Activated CD4-positive, alpha-beta T cell treated with anti-CD3 and anti-CD28 coated beads, Interleukin-2, amount 10 ng/mL, durations not matched to agents 24 days and 14 days (primary cell): ENCODE measurements at places on chromosomes 7 and 10.

DNA sequence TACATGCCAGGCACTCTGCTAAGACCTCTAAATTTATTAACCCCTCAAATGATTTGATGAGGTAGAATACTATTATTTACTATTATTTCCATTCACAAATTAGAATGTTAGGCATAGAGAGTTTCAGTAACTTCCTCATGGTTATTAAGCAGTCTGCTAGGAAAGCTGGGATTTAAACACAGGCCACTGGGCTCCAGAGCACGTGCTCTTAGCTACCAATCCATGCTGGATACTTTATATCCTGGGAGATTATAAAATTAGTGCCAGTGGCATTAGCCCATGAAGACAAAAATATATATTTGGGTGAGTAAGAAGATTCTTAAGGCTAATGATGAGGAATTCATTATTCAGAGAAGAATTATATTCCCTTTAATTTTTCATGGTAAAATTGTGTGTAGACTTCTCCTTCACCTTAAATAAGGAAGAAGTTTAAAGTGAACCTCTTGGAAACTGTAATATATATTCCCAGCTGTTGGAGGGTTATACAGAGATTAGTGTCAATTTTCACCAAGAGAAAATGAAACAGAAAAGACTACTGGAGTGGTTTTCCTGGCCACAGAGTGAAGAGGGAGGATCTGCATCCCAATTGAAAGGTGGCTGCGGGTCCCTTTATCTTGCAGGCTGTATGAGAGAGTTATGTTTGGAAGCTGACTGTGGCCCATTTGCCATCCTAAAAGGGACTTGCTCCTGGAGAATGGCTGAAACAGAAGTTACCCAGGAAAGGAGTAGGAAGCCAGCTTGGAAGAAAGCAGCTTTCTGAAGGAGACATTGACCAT lies 334.3 kb upstream of the TEX47 start:
- no peak for DNase-seq

DNA sequence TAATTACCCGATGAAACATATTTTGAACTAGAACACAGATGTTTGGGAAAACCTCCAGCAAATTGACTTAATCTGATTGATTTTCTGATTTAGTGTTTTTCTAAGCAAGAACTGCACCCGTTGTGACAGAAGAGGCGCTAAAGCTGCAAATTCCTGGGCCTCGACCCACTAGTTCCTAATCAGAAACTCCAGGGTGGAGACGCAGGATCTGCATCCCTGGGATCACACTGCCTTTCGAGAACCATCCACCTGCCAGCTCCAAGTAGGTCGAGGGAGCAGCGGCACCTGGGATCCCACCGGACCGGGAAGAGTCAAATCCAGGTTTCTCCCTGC lies 136.8 kb upstream of the CDCA7L start:
- no peak for DNase-seq

- no peak for DNase-seq
Observed at GRCh38 chr7:121954803-121955202, 81.8 kb downstream of the PTPRZ1 start.

DNA sequence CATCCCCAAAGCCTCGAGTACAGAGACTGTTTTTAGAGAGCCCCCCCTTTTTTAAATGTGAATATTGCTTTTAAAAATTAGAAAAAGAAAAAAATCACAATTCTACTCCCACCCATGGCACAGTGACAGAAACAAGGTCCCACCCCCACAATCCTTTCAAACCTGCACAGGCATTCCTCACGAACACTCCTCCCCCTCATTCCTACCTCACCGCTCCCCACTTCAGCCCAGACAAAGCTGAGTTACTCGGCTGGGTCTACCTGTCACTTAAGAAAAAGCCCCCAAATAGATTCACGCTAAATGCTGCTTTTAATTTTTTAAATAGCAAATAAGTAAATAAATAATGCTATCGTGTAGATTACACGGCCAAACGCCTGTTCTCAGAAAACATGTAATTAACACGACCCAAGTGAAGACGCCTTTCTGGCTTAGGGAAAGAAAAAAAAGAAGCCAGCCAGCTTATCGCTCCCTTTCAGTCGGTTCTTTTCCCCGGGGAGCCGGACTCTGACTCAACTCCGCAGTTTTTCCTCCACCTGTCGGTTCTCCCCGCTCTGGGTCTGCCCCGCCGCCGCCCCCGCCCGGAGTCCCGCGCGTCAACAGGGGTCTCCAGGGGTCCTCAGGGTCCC lies 739 bp downstream of the MPP7 start:
- no peak for DNase-seq

GRCh38 chr10:18264466-18265050 lies 124.3 kb downstream of the CACNB2 start:
- no peak for DNase-seq

DNA sequence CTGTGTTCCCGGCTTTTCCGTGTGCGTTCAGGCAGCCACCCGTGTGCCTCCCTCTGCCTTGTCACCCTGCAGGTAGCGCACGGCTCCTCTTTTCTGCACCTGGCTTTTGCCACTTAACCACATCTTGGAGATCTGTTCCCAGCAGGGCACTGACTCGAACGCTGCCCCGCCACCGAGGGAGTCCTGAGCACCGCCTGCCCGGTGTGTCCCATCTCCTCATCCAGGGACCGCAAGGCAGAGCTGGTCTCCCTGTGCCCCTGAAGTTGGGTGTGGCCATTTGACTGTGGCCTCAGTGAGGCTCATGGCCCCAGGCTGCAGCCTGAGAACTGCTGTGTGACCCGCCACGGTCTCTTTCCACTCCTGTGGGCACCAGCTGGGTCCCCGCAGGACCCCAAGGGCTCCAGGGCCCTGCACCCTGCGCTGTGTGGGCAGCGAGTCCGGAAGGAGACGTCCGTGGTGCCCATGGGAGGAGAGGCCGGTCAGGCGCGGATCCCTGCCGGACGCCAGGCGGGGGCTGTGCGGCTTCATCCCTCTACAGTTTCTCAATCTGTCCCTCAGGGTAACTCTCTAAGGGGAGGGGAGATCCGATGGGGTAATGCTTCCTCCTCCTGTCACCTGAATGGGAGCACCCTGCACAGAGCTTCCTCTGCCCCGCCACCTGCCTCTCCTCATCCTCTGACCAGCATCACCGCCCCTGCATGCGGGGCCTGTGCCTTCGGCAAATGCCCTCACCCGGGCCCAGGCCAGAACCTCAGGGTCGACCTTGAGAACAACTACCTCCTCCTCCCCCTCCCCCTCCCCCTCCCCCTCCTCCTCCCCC lies 1.8 kb upstream of the INTS1 start:
- DNase-seq: peak; percentile 69

GRCh38 chr10:31619531-31620061 lies 300.6 kb downstream of the ZEB1 start:
- peak; percentile 41 for DNase-seq

- no peak for DNase-seq
Observed at GRCh38 chr10:1546431-1547110, 190.8 kb downstream of the ADARB2 start.

DNA sequence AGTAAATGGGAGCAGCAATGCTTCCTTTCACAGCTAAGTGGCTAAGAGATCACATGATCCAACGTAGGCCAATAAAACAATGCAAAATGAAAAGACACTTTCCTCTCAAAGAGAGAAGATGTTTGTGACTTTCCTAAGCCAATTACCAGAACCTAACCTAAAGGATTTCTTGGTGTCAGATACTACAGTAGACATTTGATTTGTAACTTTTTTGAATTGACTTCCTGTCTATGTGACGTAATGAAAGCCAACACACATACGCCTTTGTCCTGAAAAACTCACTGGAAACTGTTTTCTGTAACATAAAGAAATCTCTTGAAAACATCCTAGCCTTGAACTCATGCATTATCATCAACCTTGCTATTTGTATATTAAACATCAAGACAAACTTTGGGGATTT lies 417.1 kb downstream of the GPAM start:
- no peak for DNase-seq

DNA sequence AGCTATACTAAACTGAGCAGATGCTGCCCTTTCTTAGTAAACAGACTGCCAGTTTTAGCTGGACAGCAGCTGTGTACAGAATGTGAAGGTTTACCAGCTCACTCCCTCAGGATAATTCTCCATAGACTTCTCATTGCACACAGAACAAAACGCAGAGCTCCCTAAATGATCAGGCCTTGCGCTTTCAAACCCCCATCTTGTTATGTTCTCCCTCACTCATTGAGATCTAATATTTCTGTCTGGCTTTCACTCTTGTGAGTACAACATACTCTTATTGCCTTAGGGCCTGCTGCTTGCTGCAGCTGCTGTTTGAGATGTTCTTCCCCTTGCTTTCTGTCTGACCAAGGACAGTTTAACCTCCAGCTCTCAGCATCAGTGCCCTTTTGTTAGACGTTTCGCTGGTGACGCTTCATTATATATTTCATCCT lies 17.3 kb downstream of the VWDE start:
- DNase-seq: no peak

- no peak for DNase-seq
Observed at GRCh38 chr10:103550229-103550628, 56.7 kb downstream of the NEURL1 start.

- no peak for DNase-seq
Observed at GRCh38 chr10:30531751-30532530, 97.6 kb downstream of the LYZL2 start.

DNA sequence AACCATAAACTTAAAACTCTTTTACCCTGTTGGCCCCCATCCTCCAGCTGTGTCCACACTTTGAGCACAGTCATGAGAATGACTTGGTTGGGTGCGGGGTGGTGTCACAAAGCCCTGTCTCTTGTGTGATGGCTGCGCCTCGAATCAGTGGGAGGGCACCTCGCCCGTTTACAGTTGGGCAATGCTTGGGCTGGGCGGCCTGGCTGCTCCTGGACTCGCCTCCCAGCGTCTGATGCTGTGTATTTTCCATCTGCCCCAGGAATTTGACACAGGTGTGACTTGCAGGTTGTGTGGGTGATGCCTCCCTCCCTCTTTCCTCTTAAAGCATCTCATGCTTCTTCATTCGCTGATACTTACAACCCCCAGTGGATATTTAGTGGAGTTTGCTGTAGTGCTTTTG lies 33.7 kb downstream of the CHST12 start:
- no peak for DNase-seq

DNA sequence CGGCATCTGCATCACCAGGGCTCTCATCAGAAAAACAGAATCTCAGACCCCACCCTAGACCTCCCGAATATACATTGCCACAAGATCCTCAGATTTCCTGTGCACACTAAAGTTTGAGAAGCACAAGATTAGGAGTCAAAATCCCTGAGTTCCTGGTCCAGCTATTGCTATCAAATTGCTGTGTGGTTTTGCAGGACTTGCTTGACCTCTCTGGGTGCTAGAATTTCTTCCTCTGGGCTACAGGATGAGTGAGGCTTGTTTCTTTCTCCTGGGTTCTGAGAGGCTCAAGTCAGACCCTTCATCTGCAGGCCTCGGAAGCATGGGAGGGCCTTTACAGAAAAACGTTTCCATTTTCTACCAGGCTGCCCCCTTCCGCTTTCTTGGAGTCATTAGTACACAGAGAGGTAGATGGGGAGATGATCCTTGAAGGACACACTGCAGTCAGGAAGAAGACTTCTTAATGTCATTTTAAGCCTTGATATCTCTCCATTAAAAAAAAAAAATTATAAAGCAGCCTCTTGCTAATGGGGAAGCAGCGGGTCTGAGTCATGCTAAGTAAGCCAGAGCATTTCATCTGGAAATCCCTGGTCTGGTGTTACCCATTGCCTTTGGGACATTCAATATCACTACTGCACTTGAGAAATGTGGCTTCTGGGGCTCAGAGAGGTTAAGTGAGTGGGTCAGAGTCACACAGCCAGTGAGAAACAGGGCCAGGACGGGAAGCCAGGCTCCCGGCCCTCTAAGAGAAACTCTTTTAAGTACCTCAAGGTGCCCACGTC lies 173.5 kb downstream of the KCNMA1 start:
- DNase-seq: no peak

- DNase-seq: no peak
Observed at GRCh38 chr7:34163956-34164355, 258.6 kb downstream of the BMPER start.

DNA sequence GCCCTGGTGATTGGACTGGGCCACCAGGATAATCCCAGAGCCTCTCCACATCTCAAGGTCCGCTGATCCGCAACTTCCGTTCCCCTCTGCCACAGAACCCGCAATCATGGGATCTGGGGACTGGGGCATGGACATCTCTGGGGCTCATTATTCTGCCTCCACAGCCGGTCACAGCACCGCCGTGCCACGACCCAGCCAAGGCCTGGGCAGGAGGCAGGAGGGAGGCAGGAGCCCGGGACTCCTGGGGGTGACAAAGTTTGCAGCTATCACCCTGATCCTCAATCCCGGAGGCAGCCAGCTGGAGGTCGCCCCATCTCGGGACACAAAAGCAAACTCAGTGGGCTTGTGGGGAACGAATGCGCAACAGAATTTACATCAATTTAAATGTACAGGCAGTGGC lies 42.9 kb upstream of the TNRC18 start:
- no peak for DNase-seq

DNA sequence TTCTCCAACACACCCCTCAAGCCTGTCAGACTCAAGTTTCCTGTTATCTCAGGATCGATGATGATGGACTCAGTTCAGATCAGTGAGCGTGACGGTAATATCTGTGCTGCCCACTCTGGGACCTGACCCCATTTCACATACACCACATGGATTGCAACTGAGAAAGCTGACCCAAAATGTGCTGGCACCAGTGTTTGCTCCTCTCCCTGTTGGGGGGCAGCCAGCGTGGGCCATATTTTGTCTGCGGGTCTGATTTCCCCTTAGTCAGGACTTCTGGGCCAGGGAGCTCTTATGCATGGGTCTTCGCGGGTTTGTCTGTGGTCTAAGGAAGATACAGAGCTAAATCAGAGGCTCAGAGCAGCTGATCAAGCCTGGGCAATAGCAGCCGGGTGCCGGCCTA lies 42.6 kb upstream of the TRIM8 start:
- DNase-seq: no peak

- no peak for DNase-seq
Observed at GRCh38 chr10:111186358-111186757, 109.5 kb downstream of the ADRA2A start.

DNA sequence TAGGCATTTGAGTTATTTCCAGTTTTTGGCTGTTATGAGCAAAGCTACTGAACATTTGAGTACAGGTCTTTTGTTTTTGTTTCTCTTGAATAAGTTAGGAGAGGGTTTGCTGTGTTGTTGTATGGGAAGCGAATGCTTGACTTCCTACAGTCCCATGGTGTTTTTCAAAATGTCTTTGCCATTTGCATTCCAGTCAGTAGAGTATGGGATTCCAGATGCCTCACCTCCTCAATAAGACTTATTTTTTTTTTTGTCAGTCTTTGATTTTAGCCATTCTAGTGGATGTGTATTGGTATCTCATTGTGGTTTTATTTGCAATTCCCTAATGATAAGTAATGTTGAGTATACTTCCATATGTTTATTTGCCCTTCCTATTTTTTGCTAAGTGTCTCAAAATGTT lies 19.4 kb downstream of the CDK13 start:
- no peak for DNase-seq

- DNase-seq: no peak
Observed at GRCh38 chr7:134548877-134549276, at the start of gene AKR1B15. Gene AKR1B15, plus strand, starts transcription at chr7:134549110. Its CDS starts 15,510 bp downstream, at chr7:134564620.

- DNase-seq: no peak
Observed at GRCh38 chr7:134301592-134301991, 15.1 kb downstream of the SLC35B4 start.

- DNase-seq: no peak
Observed at GRCh38 chr10:29522061-29522855, 112.5 kb downstream of the SVIL start.

GRCh38 chr10:5945561-5946418 lies 31.6 kb downstream of the IL15RA start:
- no peak for DNase-seq
